Stimulated activated CD4-positive, alpha-beta T cell treated with anti-CD3 and anti-CD28 coated beads, Interleukin-15, amount 100 ng/mL, for 48 hours (primary cell): ENCODE measurements at places on chromosomes 3 and 15.

DNA sequence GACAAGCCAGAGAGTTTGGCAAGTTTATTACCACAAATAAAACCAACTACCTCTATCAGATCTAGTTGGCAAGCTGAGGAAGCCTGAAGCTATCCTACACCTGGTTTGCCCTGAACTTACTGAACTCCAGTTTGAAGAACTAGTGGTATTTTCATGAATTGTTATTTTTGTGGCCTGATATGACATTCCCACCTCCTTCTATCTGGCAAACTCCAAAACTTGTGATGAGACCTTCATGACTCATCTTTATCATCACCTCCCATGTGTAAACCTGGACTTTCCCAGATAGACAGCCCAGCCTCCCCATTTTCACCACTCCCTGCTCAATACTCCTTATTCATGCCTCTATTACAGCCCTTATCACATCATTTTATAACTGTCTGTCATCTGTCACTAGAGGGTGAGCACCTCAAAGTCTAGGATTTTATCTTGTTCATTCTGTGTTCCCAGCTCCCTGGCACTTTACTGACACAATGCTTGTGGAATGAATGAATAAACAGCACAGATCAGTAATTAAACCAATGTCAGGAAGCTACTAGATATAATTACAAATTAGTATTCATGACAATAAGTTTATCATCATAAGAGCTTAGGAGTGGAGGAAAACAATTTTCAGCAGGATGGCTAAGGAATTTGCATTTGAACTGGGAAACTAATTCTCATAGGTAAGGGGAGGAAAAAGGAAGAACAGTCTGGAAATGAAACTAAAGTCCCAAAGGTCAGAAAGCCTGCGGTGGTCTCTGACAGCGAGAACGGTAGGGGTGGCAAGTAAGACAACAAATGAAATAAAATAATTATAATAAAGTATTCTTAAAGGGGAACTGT is 13.2 kb upstream of the TRANK1 start:
- no peak for DNase-seq

DNA sequence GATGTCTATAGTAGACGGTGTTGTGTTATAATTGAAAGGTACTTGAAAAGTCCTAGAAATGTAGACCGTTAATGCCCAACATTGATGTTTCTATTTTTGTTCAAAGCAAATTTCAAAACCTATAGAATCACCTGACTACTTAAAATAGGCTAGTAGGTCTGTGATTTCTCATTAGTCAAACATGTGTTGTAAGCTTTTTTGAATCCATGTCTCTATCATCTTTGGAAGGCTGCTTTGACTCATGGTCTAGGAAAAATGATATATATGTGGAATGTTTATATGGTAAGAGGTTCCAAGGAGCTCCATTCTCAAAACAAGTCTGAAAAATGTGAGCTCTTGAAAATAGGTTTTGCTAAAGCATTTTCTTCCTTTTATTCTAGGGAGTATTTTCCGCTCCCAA is 375.3 kb downstream of the LPP start:
- no peak for DNase-seq

DNA sequence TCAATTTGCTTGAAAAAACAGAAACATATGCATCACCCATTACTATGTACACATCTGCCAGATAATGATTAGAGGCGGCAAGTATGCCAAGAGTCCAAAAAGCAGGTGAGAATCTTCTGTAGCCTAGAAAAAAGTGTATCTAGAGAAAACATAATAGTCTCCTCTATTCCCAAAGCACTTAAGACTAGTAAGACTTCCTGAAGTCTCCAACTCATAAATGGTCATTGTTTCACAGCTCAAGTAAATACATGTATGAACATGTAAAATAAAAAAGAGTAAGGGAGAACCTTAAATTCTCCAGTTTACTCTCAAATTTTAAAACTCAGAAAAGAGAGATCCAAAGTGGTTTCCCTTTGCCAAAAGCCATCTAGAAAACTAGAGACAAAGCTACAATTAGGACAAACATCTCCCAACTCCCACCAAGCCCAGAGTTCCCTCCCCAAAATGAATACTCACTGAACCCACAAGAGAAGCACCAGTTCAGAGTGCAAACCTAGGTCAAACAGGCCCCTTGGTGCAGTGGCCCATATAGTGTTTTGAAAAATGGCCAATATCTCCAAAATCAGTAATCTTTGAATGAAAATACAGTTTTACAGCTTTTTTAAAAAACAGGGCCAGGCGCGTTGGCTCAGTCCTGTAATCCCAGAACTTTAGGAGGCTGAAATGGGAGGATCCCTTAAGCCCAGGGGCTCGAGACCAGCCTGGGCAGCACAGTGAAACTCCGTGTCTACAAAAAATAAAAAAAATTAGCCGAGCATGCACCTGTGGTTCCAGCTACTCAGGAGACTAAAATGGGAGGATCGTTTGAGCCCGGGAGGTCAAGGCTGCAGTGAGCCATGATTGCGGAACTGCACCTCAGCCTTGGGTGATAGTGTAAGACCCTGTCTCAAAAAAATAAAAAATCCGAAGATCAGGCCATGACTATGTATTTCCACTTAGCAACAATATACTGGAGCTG is 11.0 kb upstream of the MAP4 start:
- no peak for DNase-seq

DNA sequence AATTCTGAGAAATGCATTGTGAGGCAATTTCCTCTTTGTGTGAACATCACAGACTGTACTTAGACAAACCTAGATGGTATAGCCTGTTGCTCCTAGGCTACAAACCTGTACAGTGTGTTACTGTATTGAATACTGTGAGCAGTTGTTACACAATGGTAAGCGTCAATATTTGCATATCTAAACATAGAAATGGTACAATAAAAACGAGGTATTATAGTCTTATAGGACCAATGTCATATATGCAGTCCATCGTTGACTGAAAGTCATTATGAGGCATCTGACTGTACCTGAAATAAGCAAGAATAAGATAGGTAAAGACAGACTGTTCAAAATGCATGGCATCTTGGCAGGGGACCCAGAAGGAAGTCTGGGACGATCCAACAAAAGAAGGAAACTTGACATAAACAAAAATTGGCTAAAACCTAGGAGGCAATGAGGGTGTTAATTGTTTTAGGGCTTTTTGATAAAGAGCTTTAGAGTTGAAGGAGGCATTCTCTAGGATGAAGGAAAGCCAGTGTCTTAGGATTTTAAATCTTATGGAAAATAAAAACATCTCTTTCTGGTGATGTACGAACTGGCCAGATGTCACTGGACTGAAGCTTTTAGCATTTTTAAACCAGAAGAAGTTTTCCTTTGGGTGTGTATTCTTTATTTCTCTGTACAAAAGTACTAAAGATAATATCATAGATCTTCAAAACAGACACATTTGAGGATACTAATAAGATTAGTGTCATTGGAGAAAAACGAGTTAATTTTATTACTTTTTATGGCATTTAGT is 9.2 kb upstream of the SPRED1 start:
- no peak for DNase-seq

DNA sequence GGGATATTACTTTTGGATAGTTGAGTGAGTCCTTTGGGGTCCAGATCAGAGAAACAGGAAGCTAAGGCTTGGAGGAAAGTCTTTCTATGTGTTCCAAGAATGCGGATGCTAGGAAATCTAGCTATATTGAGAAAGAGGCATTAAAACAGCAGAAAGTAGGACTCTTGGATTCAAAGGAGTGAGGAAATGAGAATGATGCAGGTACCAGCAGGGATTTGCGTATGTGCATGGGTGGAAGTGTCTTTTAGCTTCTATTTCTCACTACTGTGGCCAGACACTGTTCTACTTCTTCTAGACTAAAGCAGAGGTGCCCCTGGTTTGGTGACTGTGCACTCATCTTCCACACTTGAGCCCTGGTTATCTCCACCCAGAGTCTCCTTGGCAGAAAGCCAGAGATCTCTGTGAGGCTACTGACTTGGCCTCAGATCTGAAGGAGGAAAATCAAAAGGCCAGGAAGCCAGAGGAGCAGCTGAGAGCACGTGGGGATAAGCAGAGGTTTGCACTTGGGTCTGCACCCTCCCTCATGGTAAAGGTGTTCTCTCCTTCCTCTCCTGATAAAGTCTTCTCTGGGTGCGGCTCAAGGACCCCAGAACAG is 44.3 kb downstream of the ATP2B2 start:
- DNase-seq: no peak

DNA sequence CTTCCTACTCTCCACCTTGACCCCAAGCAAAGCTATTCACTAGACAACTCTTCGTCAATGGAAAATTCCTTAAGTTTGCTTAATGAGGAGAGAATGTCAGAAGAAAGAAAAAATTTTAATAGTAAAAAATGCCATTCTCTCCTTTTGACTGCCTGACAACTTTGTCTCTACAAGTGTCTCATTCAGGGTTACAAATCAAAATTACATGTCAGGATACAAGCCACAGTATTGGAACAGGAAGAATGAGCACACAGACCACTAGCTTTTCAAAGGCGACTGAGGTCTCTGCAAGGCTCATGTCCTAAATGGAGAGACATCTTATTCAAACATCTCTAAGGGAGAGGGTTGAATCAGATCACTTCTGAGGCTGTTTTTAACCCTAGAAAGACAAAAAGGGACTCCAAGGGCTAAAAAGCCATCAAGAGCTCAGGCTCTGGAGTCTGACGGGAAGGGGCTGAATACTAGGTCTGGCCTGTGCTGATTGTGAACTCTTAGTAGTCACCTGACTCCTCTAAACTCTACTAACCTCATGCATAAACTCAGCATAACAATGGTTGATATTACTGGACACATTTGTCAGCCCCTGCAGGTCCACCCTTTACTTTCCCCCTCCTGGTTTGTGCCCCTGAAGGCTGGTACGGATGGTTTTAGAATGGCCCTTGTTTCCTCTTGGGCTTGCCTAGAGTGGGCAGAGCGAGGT is 12.8 kb upstream of the MEIS2 start:
- DNase-seq: no peak

DNA sequence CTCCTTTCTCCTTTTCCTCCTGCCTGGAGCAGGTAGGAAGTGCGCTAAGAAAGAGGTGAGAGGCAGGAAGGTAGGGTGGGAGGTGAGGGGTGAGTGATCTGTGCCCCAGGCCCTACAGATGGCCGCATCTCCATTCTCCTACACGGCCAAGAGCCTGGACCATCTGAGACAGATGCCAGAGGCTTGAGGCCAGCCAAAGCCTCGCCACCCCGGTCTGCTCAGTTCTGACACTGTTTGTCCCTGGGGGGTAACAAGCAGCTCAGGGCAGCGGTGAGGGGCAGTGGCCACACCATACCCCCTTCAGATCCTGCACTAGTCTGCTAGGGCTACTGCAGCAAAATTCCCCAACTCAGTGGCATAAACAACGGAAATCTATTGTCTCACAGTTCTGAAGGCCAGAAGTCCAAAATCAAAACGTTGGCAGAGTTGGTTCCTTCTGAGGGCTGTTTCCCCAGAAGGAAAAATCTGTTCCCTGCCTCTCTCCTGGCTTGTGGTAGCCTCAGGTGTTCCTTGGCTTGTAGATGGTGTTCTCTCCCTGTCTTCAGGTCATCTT is 28.4 kb downstream of the ADCY5 start:
- no peak for DNase-seq

- no peak for DNase-seq
Observed at GRCh38 chr15:92098869-92099268, 245.4 kb downstream of the SLCO3A1 start.

- no peak for DNase-seq
Observed at GRCh38 chr3:157117875-157118654, 41.9 kb downstream of the CCNL1 start.

DNA sequence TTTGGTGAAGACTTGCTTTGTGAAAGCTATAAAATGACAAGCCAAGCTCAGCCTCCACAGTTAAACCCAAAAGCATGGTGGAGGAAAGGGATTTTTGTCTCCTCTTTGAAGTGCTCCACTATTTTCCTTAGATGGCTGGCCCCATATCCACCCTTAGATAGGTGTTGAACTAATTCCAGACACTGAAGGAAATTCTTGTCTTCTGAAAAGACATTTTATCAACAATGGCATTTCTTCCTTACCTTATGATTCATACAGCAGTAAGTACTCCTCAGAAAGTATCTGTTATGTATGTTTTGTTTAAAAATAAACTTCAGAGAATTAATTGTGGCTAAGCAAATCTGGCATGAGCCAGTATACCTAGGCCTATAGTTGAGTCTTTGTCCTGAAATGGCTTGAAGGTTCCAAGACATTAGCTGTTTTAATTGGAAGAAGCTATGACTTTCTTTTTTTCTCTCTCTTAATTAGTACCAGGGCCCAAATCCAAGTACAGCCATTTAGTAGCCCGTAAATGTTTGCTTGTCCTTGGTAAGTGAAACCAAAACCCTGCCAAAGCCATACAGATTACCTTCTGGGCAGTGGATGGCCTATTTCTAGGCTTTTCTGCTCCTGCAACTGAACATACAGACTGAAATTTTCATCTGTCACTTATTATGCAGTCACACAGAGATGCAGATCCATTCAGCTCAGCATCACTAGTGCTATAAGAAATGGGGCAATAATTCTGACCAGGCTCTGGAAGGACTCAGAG is 5.1 kb upstream of the BFSP2 start:
- no peak for DNase-seq

GRCh38 chr3:21043139-21043538 is 707.9 kb downstream of the ZNF385D start:
- DNase-seq: no peak

GRCh38 chr3:197262709-197263108 is 35.7 kb downstream of the DLG1 start:
- no peak for DNase-seq

DNA sequence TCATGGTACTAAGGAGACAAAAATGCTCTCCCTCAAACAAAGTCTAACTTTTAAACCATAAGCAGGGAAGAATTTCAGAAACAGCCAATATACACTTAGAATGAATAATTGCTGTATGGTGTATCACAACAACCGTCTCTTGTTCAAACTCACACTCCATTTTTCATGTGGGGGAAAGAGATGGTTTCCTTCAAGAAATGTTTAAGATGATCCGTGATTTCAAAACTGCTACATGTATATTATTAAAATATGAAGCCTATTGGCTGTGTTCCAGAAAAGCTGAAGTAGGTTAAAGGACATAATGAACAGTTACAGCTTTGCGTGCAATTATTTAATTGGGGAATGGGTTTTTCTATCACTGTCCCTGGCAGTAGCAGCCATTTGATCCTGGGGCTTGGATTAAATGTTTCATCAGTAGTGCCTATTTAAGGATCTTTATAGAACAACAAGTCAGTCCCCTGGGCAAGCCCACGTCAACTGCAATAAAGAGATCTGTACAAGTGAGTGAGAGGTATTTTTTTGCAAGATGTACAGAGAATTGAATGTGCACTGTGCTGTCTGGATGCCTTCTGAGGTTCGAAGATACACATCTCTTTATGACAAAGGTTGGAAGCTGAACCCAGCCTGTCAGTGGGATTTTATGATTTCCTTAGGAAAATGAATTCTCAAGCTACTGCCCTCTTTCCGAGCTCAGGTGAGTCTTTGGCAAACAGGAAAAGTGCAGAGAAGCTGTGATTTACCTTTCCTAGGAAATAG is 337.2 kb upstream of the RARB start:
- DNase-seq: no peak

- DNase-seq: no peak
Observed at GRCh38 chr3:138912237-138912636, 34.7 kb downstream of the FOXL2 start.

DNA sequence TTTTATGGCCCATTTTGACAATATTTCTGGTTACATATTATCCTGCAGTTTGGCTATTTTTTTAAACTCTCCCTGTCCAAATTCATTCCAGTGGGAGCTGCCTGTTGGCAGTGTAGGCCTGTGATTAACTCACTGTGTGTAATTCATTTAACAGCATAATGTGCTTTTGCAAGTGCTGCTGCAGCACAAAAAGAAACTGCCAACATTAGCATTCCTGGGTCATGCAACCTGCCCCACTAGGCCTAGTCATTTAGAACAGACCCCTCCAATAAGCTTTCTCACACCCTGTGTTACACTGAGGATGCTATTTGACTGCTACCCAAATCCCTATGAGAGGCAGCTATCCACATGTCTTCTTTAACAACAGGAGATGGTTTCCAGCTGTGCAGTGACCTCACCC is 251.2 kb upstream of the UBE2E2 start:
- DNase-seq: no peak
